GDM1 (cell line): ENCODE measurements at places on chromosomes 7 and 10.

DNA sequence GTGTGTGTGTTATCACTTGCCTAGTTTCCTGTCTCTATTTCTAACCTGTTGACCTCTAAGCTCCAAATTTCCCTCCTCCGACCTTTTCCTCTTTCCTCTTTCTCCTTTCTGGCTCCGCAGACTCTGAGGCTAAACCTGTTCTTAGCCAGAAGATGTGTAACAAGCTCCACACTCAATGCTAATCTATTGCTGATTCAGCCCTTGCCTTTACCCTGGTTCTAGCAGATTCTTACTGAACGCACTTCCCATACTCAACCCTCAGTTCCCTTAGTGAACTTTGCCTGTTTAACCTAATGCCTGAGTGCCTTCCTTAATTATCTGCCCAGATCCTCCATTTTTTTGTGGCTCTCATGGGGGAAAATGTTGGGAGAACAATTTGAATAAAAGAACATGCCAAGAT, 30.0 kb upstream of the SGMS1 start:
- DNase-seq: no peak

DNA sequence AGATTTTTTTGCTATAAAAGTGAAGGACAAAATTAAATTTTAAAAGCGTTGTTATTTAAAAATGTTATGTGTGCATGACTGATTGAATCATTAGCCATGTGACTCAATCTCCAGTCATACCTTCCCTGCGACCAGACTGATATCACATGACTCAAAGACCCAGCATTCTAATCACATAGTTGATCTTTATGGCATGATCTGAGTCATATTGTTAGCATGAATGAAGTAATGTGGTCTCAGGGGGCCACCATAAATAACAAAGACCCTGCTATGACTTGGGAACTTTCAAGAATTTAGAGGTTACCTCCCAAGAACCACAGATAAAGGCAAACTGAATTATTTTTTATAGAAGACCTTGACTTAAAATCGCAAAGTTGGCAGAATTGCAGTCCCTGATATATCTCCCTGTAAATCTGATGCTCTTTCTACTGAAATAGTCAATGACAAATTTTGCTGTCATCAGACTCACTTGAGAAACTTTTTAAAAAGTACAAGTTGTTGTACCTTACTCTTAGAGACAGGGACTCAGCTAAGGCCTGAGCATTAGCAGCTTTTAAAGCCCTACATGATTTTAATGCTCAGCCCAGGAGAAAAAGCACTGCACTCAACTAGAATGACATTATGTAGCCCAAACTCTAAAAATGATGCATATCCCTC, 717.3 kb downstream of the XPNPEP1 start:
- no peak for DNase-seq

GRCh38 chr7:25075459-25075858, 49.6 kb downstream of the CYCS start:
- DNase-seq: no peak

DNA sequence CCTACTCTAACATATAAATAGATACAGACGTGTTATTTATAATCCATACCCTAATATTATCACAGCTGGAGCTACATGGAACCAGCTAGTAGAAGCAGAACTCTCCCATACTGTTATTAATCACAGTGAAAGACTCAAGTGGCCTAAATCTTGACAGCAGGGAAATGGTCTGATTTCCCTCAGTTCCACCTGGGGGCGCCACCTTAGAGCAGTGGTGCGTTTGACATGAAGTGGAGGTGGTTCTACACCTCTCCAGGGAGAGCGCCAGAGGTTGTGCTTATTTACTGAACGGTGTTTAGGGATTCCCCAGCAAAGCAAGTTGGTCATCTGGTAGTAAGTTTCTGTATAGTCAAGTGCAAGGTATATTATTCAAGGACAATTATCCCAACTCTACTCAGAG, 17.6 kb downstream of the DNTT start:
- DNase-seq: no peak

DNA sequence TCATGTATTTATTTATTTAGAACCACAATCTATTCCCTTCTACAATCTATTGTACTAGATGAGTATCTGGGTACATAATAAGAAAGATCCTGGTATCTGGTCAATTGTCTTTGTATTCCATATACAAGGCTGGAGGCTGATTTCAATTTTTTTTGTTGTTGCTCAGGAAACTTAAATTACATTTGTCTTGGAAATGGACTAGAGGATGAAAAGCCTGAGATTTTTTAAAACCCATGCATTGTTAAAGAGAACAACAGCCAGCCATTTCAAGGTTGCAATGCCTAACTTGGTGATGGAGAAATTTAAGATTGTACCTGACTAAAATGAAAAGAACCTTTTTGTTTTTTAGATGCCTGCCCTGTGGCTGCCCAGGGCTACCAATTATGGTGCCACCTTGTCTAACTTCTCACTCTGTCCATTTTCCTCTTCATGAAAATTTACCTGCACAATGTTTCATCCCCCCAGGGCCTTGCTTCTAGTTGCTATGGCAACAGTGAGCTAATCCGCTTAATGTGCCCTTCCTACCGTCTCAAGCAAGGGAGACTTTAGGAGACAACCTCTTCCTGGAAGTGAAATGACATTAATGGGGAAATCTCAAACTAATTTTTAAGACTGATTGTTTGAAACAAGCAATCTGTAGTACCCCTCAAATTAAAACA, 203.7 kb upstream of the PHYHIPL start:
- no peak for DNase-seq

- no peak for DNase-seq
Measured at GRCh38 chr10:2228320-2228901, 491.1 kb upstream of the ADARB2 start.

GRCh38 chr10:44416021-44416771, 31.3 kb upstream of the CXCL12 start:
- DNase-seq: no peak

- DNase-seq: no peak
Measured at GRCh38 chr10:102286216-102286615, 40.9 kb downstream of the GBF1 start.

- no peak for DNase-seq
Measured at GRCh38 chr10:132939957-132940790, 2.2 kb downstream of the CFAP46 start.

DNA sequence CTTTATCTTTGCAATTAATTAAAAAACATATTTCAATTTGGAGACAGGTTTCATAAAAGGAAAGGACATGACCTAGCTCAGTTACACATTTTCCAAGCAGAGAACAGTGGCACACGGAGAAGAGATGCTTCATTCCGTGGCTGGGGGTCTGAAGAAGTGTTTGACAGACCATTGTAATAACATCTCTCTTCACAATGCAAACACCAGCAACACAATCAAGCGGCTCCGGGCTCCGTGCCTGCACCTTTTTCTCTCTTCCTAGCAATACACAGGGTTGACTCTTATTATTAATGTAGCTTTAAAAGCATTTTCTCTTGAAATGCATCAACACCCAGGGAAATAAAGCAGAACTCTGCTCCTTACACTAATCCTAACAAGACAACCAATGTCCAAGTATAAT, 261.0 kb upstream of the AOAH start:
- DNase-seq: no peak

- DNase-seq: no peak
Measured at GRCh38 chr10:74917481-74918077, 91.2 kb downstream of the KAT6B start.

DNA sequence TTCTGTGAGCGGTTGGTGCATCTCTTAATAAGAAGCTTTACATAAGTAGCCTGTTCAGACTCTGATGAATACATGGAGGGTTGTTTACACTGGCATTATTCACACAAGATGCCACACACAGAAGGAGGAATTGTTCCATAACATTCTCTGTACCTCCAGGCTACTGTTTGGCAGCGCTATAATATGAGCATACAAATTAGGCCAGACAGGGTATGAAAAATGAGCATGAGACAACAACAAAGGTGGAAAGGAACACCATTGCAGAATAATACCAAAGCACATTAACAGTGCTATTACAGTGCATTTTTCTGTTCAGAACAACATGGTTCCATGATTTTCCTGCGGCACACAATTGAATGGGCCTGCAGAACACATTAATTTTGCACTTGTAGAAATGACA, 417.2 kb upstream of the C7orf33 start:
- no peak for DNase-seq

DNA sequence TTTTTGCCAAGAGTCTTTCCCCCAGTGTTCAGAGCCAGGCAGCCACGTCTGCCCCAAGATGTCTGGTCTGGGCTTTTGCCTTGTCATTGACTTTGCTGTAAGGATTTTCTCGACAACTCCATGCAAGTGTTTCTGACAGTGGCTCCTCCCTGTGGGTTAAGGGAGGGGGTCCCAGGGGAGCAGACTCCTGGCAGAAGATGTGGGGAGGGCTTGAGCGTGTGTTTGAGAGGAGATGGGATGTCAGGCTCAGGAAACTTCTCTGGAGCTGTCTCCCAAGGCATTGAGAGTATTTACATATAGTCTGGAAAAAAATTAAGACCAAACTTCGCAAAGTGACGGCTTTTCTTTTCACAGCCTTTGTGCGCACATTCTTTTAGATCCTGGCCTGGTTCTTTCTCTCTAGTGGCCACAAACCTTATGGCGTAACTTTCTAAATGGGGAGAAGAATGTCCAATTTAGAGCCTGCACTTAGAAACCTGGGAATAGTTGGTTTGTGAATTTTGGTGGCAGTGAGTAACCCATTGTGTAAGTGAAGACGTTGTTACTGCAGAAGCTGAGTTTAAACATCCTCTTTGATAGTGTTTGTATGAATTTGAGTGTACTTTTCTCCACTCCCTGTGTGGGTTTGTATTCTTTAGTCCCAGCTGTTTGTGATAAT, 201.5 kb downstream of the LRMDA start:
- DNase-seq: no peak

- peak; percentile 94 for DNase-seq
Measured at GRCh38 chr7:87152112-87152896, at the start of gene DMTF1. Gene DMTF1, plus strand, starts transcription at chr7:87152453. Its CDS starts 12,489 bp downstream, at chr7:87164942.

- no peak for DNase-seq
Measured at GRCh38 chr7:31934551-31934950, 135.7 kb downstream of the PDE1C start.

DNA sequence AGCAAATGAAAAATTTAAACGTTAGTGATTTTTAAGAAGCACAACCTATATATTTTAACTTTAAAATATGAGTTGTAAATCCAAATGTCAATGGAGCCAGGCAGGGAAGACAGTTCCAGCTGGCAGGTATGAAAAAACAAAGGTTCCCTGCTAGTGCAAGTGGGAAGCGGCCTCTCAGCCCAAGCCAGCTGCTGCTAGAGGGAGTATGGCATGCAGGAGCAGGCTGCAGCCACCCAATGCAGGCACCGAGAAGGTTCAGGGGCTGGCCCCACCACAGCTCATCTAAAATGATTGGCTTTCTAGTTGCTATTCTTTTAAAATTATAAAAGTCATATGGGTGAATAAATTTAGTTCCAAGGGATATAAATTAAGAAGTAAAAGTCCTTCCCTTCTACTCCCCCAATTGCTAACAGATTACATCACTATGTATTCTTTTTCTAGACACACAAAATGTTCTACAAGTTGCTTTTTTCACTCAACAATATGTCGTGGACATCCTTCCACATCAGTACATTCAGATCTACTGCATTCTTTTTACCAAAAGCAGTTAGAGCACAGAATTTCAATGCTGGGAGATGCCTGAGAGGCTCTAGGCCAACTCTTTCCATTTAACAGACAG, 69.3 kb downstream of the SGMS1 start:
- DNase-seq: no peak

DNA sequence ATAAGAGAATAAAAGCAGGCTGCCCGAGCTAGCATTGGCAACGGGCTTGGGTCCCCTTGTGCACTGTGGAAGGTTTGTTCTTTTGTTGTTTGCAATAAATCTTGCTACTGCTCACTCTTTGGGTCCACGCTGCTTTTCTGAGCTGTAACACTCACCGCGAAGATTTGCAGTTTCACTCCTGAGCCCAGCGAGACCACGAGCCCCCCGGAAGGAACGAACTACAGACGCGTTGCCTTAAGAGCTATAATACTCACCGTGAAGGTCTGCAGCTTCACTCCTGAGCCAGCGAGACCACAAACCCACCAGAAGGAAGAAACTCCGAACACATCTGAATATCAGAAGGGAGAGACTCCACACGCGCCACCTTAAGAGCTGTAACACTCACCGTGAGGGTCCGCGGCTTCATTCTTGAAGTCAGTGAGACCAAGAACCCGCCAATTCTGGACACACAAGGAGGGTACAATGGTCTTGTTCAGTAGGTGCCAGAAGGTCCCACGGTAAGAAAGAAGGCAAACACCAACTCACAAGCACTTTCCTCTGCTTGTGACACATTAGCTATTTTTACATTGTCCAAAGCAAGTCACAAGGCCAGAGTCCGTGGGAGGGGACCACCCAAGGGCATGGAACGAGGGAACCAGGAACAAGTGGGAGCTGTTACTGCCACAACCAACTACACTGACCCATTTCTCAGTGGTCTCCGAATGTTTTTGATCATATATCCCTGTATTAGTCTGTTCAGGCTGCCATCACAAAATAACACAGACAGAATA, 29.2 kb upstream of the CACUL1 start:
- no peak for DNase-seq

- DNase-seq: no peak
Measured at GRCh38 chr7:158406801-158407200, 180.8 kb downstream of the PTPRN2 start.

GRCh38 chr10:2020836-2021235, 283.5 kb upstream of the ADARB2 start:
- DNase-seq: peak; percentile 50

DNA sequence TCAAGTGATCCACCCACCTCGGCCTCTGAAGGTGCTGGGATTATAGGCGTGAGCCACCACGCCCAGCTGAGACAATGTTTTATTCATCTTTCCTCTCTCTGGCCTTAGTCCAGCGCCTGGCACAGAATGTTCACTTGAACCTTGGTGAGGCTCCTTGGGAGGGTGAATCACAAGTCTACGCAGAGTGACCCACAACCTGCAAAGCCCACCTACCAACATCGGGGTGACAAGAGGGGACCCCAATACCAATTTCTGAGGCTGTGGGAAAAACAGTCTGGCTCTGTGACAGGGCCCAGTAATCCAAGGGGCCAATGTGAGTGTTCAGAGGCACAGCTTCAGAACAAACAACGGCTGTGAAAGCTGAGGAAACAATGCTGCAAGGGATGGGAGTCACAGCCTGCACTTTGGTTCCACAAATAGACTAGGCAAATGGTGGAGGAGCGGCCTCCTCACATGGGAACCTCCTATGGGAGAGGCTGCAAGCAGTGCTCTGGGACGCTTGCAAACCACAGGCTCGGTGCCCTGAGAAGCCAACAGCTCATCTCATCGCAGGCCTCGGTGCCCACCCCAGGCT, 5.6 kb upstream of the MALSU1 start:
- no peak for DNase-seq

DNA sequence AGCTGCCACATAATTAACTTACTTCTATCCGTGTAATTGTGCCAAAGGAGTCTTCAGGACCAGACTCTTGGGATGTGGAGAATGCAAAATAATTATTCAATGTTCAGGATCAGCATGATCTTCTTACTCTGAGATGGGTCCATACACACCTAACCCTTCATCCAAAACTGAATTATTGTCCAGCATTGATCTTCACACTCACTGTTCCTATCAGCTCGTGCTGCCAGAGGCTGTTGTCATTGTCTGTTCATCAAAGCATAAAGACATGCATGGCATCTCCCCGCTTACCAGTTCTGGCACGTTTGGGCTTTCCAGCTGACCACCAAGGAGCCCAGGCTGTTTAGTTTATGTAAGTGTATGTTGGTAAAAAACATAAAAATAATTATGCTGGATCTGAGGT, 1090.7 kb downstream of the DNAJB9 start:
- DNase-seq: no peak
